Cardiac fibroblast (primary cell): ENCODE measurements at places on chromosomes 5 and 9.
A peak's percentile ranks its signal among the peaks of the same experiment; 100 is the strongest.

DNA sequence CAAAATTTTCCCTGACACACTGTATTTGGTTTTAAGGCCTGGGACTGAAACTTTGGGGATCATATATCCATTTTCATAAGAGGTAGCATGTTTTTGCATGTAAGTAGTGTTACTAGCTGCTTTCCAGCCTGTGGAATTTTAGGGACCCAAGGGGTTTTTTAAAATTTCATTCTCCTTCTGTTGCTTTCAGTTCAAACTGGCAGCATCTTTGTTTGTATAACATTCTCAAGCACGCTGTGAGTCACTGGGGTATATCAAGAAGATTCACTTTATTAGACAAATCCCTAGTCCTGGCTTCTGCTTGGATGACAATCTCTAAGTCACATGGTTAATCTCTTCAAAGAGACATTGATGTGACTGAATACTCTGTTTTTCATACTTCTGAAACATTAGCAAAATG lies 479.0 kb downstream of the CYLC2 start:
- no peak for DNase-seq

- DNase-seq, result no peak
Observed at GRCh38 chr9:136001231-136001630, 40.1 kb upstream of the UBAC1 start.

DNA sequence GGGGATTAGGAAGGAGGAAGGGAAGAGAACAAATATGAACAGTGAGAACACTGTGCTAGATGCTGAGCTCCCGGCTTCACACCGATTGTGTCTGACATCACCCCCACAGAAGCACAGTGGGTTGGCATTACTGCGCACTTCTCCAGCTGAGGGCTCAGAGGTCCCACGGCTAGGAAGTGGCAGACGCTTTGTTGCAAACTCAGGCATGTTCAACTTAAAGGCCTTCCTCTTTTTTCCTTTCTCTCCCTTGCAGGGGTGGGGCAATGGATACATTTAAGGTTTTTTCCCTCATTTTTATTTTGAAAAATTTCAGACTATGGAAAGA lies 15.5 kb upstream of the SHB start:
- DNase-seq, result no peak

DNA sequence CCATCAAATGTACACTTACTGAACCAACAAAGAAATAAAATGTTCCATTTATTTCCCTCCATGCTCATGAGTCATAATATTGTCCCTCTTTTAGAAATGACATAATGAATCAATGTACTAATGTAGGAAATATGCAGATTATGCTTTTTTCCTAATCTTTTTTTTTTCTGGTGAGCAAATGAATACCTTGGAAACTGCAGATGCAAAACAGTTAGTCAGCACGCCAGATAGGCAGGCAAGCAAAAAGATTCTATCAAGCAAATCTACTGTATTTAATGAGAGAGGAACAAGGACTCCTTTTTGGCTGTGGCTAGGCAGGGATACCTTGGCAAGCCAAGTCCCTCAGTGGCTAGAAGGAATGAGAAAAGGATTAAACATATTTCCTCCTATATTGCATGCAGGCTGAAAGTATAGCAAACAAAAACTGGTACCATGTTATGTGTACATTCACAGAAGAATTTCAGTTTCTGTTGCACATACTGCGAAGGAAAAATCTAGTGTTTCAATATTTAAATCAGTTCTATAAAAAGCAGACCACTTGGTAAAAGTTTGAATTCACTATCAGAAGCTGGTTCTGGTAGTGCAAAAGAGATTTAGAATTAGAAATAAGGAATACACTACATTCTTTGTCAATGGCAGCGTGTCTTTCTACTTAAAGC lies 605.4 kb downstream of the TLE1 start:
- DNase-seq, result peak; percentile 80
